CD4-positive, alpha-beta T cell treated with Interleukin-21 for 1 hour (primary cell): ENCODE measurements at places on chromosomes 1 and 21.
A peak's percentile ranks its signal among the peaks of the same experiment; 100 is the strongest.

GRCh38 chr1:55981010-55981650 is 598.2 kb downstream of the PLPP3 start:
- no peak for DNase-seq

DNA sequence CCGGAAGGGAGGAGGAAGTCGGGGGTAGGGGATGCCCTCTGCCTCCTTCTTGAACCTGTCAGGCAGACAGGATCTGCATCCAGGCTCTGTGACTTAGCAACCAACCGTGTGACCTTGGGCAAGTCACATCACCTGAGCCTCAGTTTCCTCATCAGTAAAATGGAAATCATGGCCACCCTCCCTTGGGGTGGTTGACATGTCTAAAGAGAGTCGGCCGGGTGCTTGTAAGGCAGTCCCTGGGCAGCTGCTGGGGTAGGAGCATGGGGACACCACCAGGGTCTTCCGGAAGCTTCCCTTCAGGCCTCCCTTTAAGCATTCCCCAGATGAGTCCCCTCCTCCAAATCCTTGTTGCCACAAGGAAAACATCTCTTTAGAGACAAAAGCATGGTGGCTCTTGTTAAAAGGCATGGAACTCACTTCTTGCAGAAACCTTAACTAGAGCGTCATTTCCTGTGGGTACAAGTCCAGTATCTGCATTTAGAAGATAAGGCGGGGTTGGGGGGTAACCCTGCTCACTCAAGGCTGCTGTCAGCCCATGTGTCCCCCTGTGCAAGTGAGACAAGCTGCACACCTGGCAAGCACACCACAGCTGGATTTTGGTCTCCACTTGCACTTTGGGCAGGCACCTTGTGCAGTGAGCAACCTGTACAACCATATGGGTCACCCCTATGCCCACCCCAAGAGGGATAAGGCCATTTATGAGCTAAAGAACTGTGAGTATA is 10.4 kb downstream of the CLCNKB start:
- DNase-seq = no peak

DNA sequence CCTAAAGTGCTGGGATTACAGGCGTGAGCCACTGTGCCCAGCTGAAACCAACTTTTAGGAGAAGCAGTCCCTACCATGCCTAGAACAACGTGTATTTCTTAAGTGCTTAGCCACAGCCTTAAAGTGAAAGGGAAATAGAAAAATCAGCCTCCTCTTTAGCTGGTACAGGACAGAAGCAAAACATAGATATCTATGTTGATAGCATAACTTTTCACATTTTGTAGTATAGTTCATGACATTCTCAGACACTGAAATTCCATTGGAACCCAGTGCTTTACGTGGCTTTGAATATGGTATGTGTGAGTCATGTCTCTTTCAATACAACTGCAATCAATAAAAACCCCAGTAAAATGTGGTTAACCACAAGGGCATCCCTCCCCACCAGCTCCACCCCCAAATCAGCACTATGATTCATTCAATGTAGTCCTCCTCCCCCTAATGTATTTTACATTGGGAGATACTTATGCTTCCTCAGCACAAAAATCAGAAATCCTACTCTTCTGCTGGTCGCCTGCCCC is 32.1 kb downstream of the TGFB2 start:
- DNase-seq = peak; percentile 36

DNA sequence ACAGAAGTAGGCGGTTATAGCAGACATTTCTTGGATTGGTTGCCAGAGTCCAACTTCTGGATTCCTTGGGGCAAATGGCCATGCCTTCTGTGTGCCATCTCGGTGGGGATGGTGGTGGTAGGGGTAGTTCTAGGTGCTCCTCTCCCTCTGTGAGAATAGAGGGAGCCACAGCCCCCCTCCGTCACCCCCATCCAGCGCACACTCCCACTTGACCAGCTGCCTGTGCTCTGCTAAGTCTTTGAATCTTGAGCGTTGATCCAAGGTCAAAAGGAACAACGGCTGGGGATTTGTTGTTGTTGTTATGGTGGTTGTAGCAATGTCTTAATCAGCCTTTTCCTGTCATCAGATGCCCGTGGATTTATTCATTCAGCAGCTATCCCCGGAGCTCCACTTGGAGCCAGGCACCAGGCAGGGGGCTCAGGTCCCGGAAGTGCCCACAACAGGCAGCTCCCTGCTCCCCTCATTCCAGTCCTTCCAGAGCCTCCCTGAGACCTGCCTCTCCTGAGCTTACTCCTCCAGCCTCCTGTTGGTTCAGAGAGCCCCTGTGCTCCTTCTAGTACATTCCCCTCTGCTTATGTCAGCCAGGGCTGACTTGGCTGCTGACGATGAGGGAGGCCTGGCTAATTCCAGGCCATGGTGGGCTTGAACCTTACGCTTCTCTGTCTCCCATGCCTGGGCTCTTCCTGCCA is 146.6 kb upstream of the WNT4 start:
- no peak for DNase-seq

GRCh38 chr1:154999571-155000410 is 2.8 kb upstream of the ZBTB7B start:
- peak; percentile 51 for DNase-seq

- DNase-seq = peak; percentile 81
Observed at GRCh38 chr1:27556781-27557595, 47.0 kb downstream of the AHDC1 start.

- no peak for DNase-seq
Observed at GRCh38 chr1:19426294-19427086, 58.8 kb downstream of the CAPZB start.

- DNase-seq = no peak
Observed at GRCh38 chr1:8763888-8764287, 53.6 kb downstream of the RERE start.

DNA sequence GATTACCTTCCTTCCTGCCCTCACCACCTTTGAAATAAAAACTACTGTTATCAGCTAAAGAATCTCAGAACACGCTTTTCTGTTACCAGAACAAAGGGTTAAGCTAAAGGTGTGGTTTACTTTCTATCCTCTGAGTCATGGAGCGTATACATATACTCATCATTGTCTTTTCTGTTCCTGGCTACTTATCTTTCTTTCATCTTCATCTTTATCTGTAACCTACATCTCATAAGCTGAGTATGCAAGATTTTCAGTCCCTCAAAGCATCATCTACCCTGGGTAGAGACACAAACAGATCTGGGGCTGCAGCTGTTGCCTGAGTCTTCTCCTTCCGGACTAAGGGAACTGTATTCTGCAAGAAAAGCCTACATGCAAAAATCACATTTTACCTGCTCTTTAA is 75.6 kb downstream of the LMO4 start:
- DNase-seq = peak; percentile 42

DNA sequence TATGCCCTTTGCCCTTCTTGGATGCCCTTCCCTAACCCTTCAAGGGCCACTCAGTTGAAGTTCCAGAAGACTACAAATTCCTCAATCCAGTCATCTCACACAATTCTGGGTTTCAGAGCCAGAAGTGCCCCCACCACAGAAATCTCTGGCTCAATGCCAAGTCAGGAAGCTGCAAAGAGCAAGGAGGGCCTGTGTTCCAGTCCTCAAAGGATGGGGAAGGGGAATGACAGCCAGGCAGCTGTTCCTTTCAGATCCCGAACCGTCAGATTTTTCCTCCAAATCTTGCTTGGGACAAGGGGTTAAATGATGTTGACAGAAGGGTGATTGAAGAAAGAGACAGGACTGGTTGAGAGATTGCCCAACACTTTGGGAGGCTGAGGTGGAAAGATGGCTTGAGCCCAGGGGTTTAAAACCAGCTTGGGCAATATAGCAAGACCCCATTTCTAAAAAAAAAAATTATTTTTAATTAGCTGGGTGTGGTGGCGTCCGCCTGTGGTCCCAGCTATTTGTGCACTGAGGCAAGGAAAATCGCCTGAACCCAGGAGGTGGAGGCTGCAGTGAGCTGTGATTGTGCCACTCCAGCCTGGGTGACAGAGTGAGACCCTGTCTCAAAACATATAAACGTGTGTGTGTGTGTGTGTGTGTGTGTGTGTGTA is 716 bp upstream of the HPDL start:
- DNase-seq = no peak

- peak; percentile 73 for DNase-seq
Observed at GRCh38 chr1:6423321-6423999, 1.1 kb upstream of the ESPN start.

DNA sequence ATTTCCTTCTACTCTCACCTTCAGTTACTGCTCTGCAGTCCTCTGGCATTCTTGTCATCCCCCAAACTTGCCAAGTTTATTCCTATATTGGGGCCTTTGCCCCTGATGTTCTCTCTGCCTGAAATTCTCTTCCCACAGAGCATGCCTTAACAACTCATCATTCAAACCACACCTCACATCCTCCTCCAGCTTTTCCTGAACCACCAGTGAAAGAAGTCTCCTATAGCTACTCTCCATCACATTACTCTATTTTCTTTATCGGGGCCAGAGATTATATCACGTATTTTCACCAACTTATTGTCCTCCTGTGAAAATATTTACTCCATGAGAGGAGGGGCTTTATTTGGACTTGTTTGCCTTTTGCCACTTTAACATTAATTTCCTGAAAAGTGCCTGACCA is 32.1 kb downstream of the EXTL2 start:
- DNase-seq = no peak

GRCh38 chr1:182143154-182143657 is 81.7 kb upstream of the ZNF648 start:
- peak; percentile 82 for DNase-seq

DNA sequence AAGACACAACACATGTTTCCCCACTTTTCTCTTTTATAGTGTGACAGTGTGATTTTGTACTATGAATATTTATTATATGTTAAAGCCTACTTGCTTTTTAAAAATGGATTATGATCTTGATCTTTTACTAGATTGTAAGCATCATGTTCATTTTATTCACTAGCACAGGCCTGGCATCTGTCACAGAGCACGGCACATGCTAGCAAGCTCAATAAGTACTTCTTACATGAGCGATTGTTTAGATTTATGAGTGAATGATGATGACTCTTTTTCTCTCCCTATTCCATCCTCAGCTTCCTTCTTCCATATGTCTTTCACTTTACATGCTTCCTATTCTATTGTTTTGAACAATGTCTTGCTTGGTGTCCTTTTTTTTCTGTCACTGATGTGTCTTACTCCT is 1454.1 kb downstream of the MRPL39 start:
- no peak for DNase-seq

- no peak for DNase-seq
Observed at GRCh38 chr1:116370181-116370580, 2.9 kb upstream of the ATP1A1 start.

- DNase-seq = no peak
Observed at GRCh38 chr1:227440182-227440581, 121.9 kb upstream of the CDC42BPA start.

DNA sequence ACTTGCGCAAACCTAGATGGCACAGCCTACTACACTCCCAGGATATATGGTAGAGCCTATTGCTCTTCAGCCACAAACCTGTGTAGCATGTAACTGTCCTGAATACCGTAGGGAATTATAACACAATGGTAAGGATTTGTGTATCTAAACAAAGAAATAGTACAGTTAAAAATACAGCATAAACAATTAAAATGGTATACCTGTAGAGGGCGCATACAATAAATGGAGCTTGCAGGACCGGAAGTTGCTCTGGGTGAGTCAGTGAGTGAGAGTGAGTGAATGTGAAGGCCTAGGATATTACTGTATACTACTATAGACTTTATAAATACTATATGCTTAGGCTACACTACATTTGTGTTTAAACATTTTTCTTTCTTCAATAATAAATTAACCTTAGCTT is 99.3 kb downstream of the PLD5 start:
- no peak for DNase-seq

GRCh38 chr1:151619489-151620093 is 7.7 kb downstream of the SNX27 start:
- DNase-seq = no peak

- DNase-seq = peak; percentile 25
Observed at GRCh38 chr1:41322835-41323234, 38.4 kb upstream of the FOXO6 start.

DNA sequence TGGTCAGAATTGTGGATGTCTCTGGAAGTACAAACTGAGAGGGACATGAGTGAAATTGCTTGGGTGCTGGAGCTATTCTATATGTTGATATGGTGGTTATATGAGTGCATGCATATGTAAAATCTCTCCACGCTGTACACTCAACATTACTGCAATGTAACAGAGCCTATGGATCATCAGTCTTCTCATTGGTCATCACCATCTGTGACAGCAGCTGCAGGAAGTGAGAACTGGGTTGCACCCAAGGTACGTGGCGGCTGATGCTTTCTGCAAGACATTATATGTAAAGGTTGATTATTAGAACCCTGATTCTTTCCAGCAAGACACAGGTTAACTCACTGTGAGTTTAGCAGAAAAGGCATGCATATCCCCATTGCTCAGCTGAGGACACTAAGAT is 387.1 kb downstream of the OMA1 start:
- no peak for DNase-seq

DNA sequence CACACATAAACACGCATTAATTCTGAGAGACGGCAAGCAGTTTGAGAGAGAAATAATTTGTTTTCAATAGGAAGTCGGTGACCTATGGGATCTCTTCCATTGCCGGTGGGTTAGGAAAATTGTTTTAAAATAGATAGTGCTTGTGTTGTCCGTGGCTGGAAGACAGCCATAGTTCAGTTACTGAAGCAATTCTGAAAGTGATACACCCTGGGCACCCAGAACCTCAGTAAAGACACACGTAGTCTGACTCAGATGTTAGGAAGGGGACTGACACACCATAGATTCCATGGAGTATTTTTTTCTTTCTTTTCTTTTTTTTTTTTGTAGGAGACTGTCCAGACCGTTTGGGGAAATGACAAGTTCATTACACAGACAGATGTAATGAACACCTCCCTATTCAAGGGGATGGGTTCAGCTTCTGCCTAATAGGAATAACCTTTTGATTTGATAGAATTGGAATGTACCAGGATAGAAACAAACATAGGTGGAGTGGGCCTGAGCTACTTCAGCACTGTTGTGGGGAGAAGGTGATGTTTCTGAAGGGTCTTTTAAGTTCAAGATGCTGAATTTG is 1.6 kb downstream of the C1orf21 start:
- DNase-seq = no peak

DNA sequence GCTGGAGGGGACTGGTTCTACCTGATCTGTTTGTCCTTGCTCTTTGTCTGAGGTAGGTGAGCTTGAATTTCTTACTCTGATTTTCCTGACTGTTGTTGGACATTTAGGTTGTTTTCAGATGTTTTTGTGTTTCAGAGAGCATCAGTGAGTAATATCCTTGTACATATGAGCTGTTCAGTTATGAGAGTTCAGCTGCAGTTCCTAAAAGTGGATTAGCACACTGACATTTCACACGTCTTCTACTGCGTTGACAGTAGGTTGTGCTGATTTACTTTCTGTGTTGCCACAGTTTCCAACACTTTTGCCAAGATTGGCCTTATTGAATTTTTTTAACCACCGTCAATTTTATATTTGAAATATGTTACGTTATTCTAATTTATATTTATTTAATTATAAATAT is 27.7 kb downstream of the CXADR start:
- DNase-seq = no peak

DNA sequence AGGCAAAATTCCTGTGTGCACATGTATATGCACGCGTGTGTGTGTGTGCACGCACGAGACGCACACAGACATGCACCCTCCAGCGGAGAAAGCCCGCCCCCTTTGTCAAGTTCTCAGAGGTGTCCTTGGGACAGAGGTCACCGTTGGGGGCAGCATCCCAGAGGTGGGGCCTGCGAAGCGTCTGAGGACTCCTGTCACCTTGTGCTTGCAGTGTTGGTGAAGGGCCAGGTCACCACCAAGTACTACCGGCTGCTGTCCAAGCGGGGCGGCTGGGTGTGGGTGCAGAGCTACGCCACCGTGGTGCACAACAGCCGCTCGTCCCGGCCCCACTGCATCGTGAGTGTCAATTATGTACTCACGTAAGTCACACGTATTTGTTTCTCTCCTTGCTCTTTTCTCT is 42.6 kb downstream of the SIM2 start:
- DNase-seq = no peak

- peak; percentile 44 for DNase-seq
Observed at GRCh38 chr1:151539321-151540020, 638 bp upstream of the TUFT1 start.
